ENCODE measurements at places on chromosomes 3 and 15.

DNA sequence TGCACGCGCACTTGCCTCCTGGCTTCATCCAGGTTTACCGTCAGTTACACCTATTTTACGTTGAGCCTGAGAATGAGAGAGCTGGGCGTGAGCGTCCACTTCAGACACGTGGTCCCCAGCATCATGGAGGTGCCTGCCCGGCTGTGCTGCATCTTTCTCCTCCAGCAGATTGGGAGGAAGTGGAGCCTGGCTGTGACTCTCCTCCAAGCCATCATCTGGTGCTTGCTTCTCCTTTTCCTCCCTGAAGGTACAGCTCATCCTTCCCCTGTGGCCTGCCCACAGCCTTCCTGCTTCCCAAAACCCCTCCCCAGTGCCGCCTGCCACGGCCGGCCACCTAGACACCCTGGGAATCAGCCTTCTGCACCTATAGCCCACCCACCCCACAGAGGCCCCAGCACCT is 31.6 kb downstream of the SLC22A14 start:
- no peak for DNase-seq

- no peak for DNase-seq
Measured at GRCh38 chr3:119300991-119301391, 6.8 kb downstream of the ARHGAP31 start.

DNA sequence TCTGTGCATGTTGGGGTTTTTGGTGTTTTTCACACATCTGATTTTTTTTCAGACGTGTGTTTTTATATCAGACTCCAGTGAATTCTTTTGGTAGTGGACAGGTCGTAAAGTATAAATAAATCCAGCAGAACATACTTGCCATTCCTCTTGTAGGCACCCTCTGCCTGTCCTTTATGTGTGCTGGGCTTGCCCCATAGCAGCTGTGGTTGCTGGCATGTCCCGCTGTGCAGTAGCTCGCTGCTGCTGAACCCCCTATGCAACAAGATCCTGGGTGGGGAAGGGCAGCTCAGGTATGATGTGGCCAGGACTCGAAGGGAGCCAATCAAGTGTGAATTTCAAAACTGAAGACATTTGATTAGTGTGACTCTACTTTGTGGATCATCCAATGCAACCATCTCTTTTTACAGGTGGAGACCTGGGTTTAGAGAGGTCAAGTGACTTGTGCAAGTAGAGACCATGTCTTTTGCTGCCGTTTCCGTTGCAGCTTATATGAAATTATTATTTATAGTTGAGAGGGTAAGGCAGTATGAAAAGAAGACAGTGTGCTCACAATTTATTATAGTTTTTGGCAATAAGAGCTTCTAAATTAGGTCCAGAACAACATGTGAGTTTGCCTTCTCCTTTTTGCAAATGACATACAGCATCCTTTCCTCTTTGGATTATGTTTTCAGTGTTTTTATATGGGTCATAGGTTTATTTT is 350.8 kb upstream of the C2CD4B start:
- no peak for DNase-seq

DNA sequence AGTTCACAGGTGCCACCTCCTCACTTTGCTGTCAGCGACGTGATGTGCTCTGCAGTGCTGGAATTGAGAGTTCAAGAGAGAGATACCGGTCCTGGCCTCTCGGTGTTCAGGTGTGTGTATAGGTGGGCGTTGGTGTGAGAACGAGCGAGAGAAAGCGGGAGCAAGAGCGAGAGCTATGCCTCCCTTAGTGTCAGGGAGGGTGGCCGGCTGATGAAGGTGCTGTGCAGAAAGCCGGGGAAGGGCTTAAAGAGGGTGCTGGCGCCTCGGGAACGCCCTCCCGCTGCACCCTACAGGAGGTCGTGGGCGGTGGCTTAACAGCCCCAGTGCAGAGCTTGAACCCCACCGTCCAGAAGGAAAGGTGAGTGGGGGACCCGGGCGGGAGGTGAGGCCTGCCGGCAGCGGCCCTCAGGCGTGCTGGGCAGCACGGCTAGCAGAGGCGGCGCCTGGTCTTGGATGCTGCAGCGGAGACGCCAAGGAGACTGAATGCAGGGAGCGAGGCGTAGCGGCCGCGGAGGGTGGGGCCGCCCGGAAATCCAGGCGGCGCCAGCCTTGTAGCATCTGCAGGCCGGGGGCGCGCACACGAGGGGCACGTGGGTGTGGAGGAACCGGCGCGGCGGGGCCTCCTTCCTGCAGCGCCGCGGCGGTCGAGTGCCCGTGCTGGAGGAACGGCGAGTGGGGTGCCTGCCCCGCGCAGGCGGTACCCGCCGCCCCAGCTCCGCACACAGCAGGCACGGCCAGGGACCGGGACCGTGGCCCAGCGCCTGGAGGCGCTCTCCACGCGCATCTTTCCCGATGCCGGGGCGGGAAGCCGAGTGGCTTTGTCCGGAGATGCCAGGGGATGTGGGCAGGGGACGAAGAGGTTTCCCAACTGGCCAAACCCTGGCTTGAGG is 246.8 kb upstream of the TOPAZ1 start:
- no peak for DNase-seq

GRCh38 chr3:190110826-190111225 is 9.9 kb downstream of the P3H2 start:
- no peak for DNase-seq

GRCh38 chr3:72727726-72728125 is 120.5 kb downstream of the SHQ1 start:
- DNase-seq = no peak

- no peak for DNase-seq
Measured at GRCh38 chr15:62835351-62835750, 207.2 kb upstream of the TPM1 start.

DNA sequence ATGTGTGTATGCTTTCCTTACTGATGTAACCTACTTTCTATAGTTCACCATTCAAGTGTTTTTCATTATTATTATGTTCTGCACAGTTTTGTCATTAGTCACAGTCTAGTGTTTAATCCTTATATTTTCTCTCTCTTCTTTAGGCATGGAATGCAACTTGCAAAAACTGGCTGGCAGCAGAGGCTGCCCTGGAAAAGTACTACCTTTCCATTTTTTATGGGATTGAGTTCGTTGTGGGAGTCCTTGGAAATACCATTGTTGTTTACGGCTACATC is 6.9 kb downstream of the SUCNR1 start:
- no peak for DNase-seq

DNA sequence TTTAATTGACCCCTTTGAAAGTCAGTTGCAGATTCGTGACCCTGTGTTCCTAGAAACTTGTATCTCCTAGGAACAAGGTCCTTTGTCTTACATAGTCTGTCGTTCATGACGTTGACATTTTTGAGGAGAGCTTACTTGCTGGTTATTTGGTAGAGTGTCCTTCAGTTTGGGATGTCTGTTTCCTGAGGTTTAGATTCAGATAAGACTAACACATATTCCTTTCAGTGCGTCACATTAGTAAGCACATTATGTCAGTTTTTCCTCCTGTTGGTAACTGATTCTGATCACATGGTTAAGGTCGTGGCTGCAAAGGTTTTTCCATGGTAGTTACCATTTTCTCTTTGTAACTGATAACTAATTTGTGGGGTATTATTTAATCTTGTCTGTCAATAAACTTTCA is 80.8 kb downstream of the PCCB start:
- DNase-seq = no peak

DNA sequence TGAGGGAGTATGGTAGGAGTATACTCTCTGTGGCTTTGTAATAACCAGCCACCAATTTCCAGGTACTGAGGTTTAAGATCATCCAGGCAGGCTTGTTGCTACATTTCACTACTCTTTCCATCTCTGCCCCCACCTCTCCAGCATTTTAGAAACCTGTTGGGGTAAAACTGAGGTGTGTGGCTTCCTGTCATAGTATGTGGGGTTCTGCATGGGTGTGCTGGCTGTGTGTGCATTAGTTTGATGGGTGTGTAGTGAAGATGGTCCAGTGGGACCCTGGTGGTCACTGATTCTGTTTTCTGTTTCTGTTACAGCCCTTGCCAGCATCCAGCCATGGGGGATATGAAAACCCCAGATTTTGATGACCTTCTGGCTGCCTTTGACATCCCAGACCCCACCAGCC is 34.0 kb downstream of the ZNF592 start:
- DNase-seq = no peak

DNA sequence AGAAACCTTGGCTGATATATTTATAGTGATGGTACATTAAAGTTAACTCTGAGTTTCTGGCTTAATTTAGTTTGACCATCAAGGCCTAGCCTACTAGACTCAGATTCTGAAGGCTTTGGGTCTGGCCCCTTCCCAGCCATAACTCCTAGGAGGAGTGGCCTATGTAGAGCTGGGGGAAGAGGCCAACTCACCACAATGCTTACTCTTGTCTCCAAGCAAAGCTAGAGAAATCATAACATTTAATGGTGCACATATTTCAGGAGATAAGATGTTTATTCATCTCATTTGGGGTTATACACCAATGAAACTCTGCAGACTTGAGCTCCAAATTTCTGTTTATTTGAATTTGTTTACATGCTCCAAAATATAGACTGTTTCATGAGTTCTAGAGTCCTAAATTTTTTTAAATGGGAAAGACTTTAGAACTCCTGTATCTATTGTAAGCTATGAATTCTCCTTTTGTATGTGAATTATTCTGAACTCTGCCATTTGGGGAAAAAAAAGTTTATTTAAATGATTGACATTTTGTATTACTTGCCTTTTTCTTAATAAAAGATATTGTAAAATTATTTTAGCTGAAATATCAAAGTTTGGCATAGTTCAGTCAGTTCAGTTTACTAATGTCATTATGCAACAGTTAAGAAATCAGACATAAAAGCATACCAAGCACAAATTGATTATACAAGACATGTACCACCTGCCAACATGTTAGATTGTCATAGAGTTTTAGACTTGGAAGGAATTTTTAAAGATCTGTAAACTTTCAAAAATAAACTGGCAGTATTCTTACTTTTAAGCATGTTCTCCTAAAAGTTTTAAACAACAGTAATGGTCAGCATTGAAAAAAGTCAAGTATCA is 143.4 kb upstream of the NR2E3 start:
- no peak for DNase-seq

- DNase-seq = no peak
Measured at GRCh38 chr15:40684381-40684780, 10.6 kb upstream of the RAD51 start.

- DNase-seq = no peak
Measured at GRCh38 chr3:132222868-132223538, 94.2 kb upstream of the ACP3 start.

DNA sequence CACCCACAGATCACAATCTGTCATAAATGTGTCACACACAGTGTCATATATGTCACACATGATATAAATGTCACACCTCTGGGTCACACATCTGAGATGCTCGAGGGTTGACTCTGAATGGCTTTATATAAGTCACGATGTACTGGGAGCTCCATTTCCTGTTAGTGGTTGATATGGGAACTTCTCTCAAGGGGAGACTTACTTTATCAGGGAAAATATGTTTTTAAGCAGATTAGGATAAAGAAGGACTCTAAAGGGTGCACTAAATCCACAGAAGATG is 83.9 kb upstream of the MEF2A start:
- no peak for DNase-seq

DNA sequence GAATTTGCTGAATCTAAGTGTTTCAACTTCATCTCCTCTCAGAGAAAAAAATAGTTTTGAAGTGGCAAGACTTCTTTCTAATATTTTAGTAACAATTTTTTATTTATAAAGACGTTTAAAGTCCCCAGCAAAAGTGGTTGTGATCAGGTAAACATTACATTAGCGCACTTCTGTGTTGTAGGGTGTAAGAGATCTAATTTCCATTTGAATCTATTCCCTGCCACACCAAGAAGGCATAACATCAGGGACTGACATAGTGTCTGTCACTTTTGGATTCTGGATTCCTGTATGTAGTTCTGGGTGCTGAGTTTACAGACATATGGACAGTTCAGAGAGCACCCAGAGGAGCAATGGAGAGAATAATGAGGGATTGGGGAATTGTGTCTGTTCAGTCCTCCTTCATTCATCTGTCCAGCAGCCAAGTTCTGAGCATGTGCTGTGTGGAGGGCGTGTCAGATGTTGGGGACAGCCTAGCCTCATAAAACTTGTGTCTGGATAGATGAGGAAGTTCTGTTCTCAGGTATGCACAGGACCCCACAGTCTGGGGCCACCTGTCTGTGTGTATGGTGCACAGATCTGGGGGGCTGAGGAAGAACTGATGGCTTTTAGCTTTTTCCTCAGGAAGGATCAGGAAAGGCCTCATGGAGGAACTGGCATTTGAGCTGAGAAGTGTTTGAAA is 65.6 kb downstream of the MAP2K5 start:
- no peak for DNase-seq

- no peak for DNase-seq
Measured at GRCh38 chr15:81296673-81297072, 27.3 kb downstream of the STARD5 start.

GRCh38 chr3:146052791-146053310 is 108.1 kb downstream of the PLOD2 start:
- DNase-seq = no peak

GRCh38 chr3:25916321-25916720 is 126.4 kb downstream of the OXSM start:
- DNase-seq = no peak

- no peak for DNase-seq
Measured at GRCh38 chr15:27545494-27546255, 553.4 kb downstream of the OCA2 start.

GRCh38 chr15:59941612-59942011 is 62.5 kb upstream of the FOXB1 start:
- DNase-seq = no peak

- no peak for DNase-seq
Measured at GRCh38 chr15:45087513-45087912, 26.5 kb downstream of the DUOX2 start.

DNA sequence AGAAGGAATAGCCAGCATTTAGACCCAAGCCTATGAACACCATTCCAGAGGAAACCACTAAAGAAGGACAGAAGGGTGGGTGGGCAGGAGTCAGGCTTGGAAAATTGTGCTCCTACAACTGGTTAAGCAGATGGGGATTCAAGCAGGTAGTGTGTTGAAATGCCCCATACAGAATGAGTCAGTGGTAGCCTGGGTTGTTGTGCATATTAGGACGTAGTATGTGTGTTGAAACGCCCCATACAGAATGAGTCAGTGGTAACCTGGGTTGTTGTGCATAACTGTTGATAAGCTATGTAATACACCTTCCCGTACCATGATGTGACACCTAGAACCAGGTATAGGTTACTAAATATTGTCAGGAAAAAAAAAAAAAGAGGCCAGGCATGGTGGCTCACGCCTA is 34.0 kb downstream of the MINDY4B start:
- DNase-seq = no peak

DNA sequence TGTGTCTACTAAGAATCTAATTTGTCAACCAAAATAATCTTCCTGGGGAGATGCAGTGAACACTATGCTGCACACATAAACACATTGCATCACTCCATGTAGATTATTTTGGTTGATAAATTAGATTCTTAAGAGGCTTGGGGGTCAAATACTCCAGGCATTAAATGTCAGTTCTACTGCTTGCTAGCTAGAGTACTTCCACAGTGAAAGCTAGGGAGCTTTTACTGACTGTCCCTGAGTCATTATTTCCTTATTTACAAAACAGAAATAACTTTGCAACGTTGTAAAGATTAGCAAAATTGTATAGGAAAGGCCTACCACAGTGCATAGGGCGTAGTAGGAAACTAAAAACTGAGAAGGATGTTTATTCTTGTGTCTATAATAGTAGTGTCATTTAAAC is 12.9 kb upstream of the TMC3 start:
- no peak for DNase-seq

GRCh38 chr15:67972377-67972776 is 81.7 kb upstream of the PIAS1 start:
- DNase-seq = no peak

GRCh38 chr15:66899555-66900350 is 165.6 kb upstream of the SMAD3 start:
- DNase-seq = no peak

Measured in HFF-Myc (cell line).